MCF 10A (cell line): ENCODE measurements at places on chromosomes 2 and 18.
A peak's percentile ranks its signal among the peaks of the same experiment; 100 is the strongest.

- no peak for DNase-seq
These were observed 674.8 kb downstream of the SUCLG1 start for GRCh38 chr2:83784315-83784714.

DNA sequence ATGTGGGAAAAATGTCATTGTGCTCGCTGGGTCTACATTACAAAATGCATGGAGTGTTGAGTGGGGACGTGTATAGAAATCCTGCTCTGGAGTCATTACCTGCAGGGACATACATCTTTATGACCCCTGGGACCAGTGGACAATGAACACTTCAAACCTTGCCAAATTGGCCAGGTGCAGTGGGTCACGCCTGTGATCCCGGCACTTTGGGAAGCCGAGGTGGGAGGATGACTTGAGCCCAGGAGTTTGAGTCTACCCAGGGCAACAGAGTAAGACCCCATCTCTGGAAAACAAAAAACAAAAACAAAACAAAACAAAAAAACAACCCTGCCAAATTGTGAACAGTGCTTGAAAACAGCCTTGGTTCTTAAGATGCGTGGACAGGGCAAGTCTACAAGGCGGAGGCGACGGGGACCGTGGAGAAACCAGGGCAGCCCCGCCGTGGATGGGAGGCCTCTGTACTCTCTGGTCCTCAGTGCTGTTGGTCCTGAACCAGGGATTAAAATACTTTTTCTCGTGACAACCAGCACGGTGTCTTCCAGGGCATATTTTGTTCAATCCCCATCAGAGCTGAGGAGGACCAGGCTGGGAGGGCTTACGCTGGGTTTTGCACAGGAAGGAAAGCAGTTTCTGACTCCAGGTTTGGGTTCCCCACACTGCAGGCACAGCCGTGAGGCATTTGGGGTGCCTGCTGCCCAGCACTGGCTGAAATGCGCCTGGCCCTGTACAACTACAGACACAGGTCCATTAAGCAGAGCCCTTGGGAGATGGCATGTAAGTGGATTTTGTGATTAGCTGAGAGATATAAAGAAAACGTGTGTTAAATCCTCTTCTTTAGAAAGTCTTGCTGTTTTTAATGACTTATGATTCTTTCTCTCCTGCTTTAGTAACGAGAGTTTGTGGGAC is 13.7 kb downstream of the COLEC11 start:
- no peak for DNase-seq

- DNase-seq: no peak
These were observed 48.4 kb upstream of the APCDD1 start for GRCh38 chr18:10405816-10406663.

- DNase-seq: peak; percentile 28
These were observed 179.7 kb upstream of the SH3BP4 start for GRCh38 chr2:234771980-234772732.

DNA sequence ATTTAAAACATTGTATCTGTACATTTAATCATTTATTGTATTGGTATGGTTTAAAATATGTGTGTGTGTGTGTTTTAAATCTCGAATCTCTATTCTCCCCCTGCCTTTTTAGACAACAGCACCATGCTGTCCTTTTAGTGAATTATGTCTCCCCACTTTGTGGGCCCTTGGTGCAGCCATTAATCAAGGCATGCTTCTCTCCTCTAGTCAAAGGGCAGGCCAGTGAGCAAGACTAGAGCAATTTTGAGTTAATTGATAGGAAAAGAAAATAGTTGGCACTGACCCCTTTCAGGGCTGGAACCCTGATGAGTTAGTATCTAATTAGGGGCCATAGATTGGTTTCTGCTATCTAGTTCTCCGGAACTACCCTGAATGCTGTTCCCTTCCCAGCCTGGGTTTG is 111.0 kb downstream of the MAIP1 start:
- no peak for DNase-seq

GRCh38 chr2:118842661-118843482 is 4.6 kb downstream of the EN1 start:
- DNase-seq: no peak

DNA sequence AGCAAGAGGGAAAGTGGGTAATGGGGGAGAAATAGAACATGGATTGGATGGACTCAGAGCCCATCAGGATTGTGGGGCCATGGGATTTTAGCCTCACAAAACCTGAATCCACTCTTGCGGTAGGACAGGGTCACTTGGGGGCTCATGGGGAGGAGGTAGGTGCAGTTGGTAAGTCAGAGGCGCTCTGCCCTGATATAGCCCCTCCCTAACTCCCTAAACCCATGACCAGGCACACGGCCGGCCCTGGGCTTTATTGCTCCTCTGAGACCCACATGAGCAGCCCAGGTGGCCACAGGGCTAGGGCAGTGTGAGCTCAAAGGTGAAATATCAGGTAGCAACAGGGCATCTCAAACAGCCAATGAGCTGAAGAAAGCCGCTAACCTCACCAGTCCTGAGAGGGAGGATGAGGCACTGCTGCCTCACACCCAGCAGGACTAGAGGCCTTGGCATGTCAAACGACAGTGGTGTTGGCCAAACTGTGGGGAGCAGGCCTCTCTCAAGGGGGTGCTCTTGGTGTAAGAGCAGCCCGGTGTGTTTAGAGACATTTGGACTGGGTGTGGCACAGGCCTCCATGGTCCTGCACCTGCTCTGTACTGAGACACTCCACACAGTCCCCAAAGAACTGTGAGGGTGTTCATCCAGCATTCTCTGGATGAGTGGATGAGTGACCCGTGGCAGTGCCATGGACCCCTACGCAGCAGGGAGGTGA is 90.8 kb upstream of the HS6ST1 start:
- no peak for DNase-seq

- no peak for DNase-seq
These were observed 24.7 kb upstream of the ANKRD62 start for GRCh38 chr18:12068950-12069320.

GRCh38 chr18:79507076-79507545 is 111.4 kb downstream of the NFATC1 start:
- DNase-seq: no peak

DNA sequence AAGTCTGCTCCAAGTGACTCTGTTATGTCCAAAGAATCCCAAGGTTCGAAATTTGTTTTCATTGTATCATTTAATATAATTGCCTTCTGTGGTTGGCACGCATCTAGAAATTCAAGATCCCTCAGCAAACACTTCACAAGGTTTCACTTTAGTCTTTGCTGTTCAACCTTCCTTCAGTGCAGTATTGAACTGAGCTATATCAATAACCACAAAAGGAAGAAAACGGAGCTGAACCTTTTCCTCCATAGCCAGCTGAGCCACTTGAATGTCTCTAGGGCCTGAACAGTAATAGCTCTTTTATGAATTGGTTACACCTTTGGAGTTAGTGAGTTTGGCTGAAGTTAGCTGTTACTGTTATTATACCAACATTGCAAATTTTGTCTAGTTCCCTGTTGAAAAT is 357.7 kb upstream of the HNRNPA3 start:
- no peak for DNase-seq
